ENCODE measurements at places on chromosomes 11 and 22.

- no peak for DNase-seq
Measured at GRCh38 chr11:64786308-64786707, 8.0 kb upstream of the SF1 start.

DNA sequence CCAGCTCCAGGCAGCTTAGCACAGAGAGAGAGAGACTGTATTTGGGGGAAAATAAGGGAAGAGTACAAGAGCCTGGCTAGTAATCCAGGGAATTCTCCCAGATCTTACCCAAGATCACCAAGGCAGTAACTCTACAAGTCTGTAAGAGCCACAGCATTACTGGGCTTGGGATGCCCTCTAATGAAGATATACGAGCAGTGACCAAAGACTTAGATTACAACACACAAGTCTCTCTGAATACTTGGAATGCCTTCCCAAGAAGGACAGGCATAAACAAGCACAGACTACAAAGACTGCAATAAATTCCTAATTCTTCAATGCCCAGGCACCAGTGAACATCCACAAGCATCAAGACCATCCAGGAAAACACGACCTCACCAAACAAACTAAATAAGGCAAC lies 17.7 kb downstream of the DNAJC24 start:
- no peak for DNase-seq

GRCh38 chr11:121348220-121348875 lies 55.8 kb downstream of the SC5D start:
- no peak for DNase-seq

DNA sequence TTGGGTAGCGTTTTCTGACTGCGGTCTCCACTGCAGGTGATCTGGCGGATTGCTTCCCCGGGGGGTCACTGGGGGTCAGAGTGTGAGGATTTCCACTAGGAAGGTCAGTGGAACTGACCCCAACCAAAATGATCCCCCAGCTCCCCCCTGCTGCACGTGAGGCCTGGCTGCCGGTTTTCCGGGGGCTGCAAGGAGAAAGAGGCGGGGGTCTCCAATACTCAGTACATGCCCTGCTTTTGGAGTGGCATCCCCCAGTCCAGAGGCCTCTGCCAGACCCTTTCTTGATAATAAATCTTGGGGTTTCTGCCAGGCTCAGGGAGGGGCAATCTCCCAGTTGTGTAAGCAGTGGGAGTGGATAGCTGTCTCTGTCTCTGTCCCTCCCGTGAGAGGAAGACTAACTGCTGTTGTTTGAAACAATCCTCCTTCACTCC lies 71.5 kb upstream of the RTL6 start:
- no peak for DNase-seq

DNA sequence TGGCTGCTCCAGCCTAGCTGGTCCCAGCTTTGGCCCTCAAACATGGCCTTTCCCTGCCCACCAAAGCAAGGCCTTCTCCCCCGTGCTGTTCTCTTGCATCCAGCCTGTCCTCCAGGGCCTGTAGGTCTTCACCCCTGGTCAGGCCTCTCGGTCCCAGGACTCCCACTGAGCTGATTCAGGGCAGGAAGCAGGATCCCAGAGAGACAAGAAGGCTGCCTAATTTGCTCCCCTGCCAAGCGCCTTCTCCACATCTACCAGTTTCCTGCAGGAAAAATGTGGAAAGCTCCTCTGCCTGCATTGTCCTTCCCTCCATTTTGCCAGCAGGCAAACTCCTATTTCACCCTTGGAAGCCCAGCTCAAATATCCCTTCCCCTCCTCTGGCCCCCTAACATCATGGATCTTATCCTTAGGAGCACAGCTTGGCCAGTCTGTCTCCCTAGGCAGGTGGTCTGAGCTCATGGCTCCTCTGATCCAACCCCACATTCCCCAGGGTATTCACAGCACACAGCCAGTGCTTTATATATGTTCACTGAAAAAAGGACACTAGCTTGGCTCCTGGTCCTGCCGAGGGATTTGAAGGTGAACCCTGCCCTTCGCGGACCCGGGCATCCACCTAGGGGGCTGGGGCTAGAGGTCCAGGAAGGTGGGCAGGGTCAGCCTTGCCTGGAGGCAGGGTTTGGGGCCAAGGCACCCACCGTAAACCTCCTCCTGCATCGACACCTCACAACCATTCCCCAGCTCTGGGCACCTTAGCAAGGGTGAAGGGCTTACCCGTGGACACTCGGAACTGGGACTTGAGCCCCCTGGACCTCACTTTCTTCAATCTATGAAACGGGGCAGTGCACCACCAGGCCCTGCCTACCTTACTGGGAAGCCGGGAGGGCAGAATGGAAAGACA lies 968 bp downstream of the RHBDD3 start:
- no peak for DNase-seq

DNA sequence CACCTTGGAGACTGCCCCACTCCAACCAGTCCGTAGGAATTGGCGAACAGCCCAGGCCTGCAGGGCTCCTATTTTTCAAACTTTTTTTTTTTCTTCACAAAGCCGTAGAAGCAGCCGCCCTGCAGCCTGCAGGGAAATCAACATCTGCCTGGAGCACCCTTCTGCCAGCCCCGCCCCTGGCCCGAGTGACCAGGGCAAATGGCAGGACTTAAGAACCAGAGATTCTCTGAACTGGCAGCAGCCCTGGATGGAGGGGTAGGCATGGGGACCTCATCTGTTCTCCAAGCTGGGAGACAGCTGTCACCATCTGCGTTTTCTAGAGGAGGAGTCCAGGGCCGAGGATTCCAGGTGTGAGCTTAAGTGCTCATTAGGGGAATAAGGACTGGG lies 5.6 kb downstream of the SCN2B start:
- no peak for DNase-seq

GRCh38 chr22:39448205-39449054 lies 8.4 kb upstream of the MGAT3 start:
- no peak for DNase-seq

DNA sequence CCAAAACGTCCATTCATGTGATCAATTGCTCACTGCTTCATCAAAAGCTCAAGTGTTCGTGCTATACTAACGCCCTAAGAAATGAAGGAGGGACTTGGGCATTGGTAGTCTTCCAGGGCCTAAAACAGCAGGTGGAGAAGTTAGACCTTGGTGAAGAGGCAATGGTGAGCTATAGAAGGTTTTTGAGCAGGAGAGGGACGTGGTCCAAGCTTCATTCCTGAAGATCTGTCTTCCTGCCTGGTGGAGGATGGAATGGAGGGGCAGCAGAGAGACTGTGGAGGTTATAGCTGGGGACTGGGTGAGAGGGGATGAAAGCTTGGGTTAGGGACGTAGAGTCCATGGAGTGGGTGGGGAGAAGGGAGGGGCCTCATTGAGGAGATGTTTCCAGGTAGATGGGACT lies 97.7 kb downstream of the TP53I11 start:
- no peak for DNase-seq

GRCh38 chr11:9601037-9601875 lies 27.8 kb downstream of the WEE1 start:
- peak; percentile 44 for DNase-seq

DNA sequence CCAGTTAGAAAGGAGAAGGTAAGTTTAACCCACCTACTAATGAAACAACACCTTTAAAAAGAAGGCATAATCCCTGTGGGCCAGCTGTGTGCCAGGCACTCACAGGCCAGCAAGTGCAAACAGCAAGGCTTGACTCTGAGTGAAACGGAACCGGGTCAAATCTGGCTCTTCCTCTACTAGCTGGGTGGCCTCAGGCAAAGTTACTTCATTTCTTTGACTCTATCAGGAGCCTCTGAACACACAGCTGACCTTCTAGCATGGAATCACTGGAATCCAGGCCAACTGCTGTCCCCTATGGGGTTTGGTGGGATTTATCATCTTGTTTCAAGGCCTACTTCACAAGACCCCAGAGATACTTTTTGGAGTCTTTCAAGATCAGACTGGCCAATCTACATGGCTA lies 3.3 kb downstream of the RAB38 start:
- no peak for DNase-seq

GRCh38 chr22:27918341-27919221 lies 475 bp downstream of the PITPNB start:
- peak; percentile 57 for DNase-seq

- DNase-seq = no peak
Measured at GRCh38 chr22:41974691-41975290, 5.5 kb downstream of the SEPTIN3 start.

GRCh38 chr11:16167706-16168487 lies 188.4 kb downstream of the SOX6 start:
- DNase-seq = no peak

DNA sequence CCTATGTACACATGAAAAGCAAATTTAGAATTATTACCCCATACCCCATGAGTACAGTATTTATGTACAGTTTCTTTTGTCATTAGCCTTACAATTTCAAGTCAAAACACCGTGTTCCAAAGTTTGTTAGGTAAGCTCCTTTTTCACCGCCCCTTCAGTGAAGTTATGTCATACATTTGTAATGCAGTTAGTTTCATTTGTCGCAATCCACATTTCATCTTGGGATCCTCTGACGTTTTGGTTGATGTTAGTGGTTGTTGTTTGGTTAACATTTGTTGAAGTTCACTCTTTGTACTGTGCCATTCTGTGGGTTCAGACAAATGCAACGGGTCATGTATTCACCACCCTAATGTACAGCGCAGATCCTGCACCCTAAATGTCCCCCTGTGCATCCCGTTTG lies 45.2 kb downstream of the ARHGEF12 start:
- no peak for DNase-seq

DNA sequence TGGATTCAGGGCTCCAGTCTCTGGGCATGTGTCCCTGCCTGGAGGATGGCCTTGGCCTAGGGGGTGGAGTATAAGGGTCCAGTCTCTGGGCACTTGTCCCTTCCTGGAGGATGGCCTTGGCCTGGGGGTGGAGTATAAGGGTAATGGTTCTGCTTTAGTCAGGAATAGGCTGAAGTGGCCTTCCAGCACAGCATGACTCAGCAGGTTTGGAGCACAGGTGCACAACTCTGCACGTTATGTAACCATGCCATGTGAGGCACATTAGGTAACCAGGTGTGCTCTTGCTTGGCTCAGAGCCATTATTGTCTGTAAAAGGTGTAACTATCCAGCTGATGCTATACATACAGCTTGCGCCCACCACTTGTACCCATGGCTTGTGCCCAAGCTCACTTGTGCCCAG lies 48.4 kb upstream of the POLD3 start:
- no peak for DNase-seq

DNA sequence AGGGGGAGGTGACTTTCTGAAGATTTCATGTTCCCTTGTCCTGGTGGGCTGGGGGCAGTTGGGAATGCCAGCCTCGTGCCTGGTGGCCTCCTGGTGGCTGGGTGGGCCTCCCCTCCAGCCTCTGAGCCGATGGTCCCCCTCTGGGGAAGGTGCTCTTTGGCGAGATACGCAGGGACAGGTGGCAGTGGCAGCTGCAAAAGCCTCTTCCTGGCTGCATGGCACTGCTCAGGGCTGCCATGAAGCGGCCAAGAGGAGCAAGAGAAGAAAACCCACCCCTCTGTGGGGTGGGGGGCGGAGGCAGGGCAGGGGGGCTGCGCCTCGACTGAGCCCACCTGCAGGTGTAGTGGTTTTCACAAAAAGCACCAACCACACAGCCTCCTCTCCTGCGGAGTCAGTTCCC lies 61.8 kb upstream of the PHF21B start:
- no peak for DNase-seq

DNA sequence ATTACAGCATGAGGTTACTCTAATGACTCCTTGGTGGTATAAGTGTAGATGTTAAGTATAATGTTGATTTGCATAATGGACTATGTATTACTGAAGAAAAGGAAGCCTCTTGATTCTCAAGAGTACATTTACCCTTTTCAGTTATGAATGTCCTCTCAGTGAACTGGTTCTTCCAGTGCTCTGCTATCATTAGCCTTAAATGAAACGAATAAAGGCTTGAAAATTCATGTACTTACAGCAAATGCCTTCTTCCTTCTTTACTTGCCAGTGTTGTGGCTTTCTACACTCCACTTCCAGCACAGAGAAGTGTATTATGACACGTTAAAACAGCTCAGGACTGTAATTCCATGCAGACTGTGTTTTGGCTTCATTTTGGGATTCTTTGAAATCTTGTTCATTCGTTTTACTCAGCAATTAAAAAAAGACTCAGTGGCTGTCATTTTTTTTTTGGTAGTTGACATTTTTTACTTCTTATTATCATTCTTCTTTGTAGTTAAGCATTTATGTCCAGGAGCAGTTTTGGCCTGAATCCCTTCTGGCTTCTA lies 96.9 kb downstream of the MTMR3 start:
- no peak for DNase-seq

DNA sequence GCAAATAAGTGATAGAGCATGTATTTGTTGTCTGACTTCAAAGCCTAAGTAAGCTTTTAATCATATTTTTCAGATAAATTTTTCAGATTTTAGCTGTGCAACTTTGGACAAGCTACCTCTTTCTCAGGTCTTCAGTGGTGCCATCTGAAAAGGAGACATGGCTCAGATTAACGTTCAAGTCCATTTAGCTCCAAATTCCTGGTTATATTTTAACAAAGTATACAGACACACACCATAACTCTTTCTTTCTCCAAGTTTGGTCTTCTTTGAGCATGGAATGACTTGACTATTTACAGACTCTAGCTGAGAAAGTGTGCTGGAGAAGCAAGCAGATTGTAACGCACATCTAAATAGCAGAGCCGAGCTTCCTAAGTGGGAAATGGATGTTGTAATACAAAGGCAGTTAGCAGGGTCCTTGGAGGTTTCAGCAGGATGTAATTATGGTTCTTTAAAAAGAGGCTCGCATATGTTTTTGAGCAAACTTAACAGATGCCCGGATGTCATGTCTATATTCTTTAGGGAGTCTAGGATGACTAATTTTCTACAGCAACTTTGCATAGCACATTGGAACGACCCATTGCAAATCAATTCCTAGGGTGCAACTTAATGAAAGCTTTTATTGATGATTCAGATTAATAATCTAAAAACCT lies 128.1 kb upstream of the E2F8 start:
- no peak for DNase-seq

DNA sequence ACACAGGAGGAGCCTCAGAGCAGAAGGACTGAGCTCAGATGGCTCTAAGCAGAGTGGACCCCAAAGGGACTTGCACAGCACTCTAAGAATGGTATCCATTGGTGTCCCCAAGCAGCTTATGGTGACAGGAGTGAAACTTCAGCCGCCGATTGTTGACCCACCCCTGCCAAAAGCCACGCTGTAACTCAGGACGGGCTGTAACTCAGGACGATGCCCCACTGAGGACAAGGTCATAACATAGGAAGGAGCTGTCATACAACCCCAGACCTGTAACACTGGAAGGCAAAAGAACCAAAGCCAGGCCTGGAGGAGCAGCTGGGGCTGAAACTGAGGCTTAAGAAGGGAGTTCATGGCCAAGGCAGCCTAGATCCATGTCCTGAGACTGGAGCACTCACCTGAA lies 14.2 kb downstream of the CD59 start:
- DNase-seq = no peak
